AG04450 (cell line): ENCODE measurements at places on chromosomes 5 and 9.

GRCh38 chr9:20838218-20838617 lies 154.2 kb downstream of the FOCAD start:
- DNase-seq = no peak

GRCh38 chr9:124882231-124882630 lies 20.3 kb downstream of the ARPC5L start:
- no peak for DNase-seq

DNA sequence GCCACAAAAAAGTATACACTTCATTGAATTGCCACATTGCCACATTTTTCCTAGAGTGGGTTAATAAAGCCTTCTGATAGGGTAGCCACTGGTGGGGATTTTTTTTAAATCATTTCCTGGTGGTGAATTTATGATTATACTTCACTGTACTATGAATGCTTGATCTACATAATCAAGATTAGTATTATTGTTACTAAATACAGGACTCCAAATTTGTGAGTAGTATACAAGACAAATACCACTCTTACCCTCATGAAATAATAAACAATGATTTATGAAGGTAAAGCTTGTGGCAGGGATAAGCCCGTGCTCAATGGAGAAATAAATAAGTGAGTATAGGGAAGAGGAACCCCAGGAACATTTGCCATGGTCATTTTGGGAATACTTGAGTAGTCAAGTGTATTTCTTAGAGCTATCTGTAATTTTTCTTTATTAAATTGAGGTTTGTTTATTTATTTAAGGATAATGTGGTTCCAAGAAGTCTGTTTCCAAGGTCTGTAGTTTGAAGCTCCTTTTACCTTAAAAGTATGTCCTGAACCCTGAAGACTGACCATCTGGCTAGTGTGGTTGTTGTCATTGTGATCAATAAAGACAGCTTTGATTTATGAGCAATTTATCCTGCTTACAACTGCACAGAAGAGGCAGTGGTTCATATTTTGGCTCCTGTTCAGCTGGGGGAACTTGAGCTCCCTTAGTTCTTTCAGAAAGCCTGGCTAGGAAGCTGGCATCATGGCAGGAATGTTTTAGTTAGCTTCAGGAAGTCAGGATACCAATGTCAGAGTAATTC lies 118.6 kb downstream of the ZSWIM6 start:
- DNase-seq = no peak

DNA sequence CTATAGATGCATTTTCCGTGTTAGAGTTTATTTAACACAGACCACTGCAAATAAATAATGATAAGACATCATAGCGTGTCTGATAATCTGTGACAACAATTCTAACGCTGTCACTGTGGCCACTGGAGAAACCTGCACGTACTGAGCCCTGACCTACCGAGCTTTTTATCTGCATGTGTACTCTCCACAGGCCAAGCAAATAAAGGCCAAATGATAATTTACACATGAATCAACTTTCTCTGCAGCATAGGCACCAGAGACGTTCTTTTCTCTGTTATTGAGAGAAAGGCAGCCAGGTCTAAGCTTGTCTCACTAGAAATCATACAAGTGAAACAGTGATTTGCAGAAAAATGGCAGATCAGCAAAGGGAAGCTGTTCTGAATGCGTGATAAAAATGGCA lies 75.8 kb downstream of the POU5F2 start:
- DNase-seq = no peak

DNA sequence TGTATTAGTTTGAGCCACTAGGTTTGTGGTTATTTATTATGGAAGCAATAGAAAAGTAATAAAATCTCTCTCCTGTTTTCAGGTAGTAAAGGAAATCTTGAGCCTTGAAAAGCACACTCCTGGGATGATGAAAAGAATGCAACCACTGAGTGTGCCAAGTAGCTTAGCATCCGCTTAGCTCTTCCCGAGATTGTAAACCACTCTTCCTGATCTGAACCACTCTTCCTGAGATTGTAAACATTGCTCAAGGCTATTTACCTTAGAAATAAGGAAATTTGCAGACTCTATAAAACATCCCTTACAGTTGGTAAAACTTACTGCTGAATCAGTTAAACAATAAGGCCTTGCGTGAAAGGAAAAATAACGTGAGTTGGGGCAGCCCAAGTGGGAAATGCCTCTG lies 17.4 kb upstream of the IL33 start:
- DNase-seq = no peak
